ENCODE measurements at places on chromosomes 6 and 20.

DNA sequence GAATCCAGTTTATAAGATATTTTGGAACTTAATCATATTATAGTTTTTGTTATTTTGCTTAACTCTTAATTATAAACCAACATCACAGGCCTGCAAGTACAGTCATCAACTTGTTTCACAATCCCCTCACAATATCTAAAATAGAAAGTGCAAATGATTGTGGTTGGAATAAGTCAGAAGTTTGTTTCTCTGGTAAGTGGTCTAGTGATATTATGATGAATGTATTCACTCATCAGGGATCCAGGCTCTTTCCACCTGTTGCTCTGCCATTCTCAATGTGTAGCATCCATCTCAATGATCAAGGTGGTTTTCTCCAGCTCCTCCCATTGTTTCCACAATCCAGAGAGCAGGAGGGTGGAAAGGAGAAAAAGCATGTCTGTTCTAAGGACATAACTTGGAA lies 54.2 kb downstream of the OPN5 start:
- DNase-seq, result no peak

DNA sequence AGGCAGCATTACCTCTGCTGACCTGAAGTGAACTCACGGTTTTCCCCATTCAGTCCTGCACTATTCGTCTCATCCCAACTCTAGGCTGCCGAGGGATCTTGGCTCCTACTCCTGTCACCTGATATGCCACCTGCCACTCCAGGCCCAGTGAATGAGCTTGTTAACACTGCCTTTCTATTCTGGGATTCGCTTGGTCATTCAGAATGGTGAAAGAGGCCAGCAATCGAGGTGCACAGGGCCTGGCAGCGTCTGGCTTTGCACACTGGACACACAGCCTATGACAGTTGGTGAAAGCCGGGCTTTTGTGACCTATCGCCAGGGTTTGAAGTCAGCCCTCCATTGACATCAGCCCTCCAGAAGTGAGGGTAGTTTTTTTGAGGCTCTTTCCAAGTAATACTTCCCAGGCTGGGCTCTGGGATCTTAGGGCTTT lies 59.3 kb upstream of the MYL9 start:
- no peak for DNase-seq

- DNase-seq, result no peak
Observed at GRCh38 chr6:107083047-107083768, 32.1 kb downstream of the BEND3 start.

DNA sequence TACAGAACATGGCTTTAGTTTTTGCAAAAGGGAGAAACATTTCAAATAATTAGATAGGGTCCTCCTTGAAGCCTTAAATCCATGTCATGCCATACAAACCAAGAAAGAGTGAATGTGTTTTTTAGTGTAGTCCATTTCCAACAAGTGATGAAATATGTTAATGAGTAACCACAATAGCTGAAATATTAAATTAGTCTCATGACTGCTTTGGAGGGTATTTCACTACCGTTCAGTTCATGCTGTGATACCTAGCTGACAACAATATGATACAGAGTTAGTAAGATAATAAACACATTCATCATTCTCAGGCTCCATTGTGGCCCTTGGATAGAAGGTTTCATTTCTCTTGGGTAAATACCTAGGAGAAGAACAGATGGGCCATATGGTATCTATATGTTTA lies 5.8 kb upstream of the ID4 start:
- no peak for DNase-seq

- DNase-seq, result peak; percentile 42
Observed at GRCh38 chr6:14129575-14129974, 12.0 kb downstream of the CD83 start.

DNA sequence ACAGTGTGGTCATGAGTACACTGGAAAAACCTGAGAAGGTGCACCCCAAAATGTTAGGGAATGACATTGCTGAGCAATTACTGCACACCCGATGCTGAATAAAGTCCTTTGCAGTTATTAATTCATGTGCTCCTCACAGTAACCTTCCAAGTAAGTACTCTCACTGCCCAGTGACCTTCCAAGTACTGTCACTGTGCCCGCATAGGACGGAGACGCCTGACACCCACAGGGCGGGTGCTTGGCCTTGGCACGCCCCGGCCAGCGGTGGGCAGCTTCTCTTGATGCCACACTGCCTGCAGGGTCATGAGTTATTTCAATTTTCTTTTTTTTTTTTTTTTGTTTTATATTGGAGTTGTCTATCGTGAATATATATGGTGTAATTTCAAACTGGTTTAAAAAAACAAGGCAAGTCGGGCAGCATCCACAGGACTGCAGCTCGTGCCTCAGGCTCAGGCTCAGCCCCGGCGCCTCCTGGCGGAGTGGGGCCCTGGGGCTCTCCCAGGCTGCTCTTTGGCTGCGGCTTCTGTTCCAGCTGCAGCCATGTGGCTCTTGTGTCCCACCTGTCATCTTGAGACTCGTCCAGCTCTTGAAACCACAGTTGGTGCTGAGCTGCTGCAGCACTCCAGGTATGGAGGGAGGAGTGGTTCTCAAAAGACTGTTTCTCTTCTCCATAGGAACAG lies 27.0 kb downstream of the PNLDC1 start:
- no peak for DNase-seq

- peak; percentile 61 for DNase-seq
Observed at GRCh38 chr6:84773431-84774156, 9.2 kb upstream of the TBX18 start.

- no peak for DNase-seq
Observed at GRCh38 chr20:61968932-61969331, 96.7 kb downstream of the TAF4 start.

- DNase-seq, result no peak
Observed at GRCh38 chr6:34459899-34460593, 5.8 kb upstream of the PACSIN1 start.

DNA sequence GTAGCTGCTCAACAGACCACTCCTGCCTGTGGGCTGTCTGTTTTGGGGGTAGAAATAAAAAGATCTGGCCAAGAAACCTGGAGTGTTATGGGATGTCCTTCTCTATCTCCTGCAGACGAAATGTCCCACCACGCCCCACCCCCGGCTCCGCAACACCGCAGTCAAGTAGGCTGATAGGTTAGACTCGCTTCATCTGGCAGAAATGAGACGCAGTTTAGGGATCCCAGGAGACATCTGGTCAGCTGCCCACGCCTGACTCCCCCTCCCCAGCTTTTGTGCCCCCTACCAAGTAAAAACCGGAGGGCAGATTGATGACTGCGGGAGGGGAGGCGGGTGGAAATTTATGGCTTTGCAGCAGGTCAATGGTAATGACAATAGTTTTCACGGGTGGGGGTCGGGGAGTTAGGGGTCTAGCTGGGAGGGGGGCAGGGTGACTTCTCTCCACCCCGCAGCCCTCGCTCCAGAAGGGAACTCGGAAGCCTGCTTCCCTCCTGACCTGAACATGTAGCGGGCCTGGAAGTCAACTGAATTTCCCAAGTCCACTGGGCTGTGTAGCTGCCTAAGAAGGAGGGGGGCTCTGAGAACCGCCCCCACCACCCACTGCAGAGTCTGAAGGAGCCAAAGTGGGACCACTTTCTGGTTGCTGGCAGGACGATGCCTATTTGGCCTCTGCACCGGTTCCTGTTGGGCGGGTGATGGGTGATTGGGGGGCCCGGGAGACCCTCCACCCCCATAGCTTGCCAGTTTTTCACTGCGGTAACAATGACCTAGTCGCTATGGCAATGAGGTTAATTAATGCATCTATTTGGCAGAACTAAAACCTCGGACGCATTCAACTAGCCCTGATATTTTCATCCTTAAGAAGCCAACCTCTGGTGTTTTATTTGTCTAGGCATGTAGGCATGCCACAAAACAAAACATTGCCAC lies 25.7 kb downstream of the PMEPA1 start:
- no peak for DNase-seq

GRCh38 chr20:63848003-63848911 lies 13.0 kb upstream of the ABHD16B start:
- no peak for DNase-seq

DNA sequence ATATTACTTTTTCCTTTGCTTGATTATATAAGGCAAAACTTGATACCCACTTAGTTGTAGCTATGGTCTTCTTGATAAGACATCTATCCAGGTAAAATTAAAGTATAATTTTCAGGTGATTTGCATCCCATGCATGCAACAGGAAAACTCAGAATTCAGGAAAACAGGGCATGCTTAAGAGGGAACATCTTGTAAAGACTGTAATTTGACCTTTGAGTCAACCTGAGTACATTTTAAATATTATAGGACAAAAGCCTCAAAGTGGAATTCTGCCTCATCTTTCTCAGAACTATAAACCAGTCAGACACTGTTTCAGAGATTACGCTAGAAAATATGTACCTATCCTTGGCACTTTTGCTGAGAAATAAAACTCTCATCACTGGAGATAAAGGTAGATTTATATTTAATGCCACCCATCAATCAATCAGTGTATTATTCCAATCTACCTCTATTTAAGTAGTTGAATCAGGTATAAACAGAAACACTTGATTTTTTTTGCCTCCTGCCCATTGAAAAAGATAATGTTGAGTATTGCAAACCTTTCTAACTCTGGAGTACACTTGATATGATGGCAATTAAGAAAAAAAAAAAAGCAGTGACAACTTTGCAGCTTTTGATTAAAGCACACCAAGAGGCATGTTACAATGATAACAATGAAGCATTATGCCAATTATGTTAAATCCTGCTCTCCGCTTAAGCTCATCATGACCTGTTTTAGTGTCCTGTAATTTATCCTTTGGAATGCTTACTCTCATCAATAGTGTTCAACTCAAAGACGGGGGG lies 2.8 kb downstream of the CITED2 start:
- DNase-seq, result no peak

GRCh38 chr6:25669413-25669812 lies 17.4 kb downstream of the SCGN start:
- no peak for DNase-seq

- DNase-seq, result peak; percentile 53
Observed at GRCh38 chr20:44911264-44911921, 1.5 kb downstream of the PABPC1L start.

GRCh38 chr20:46931699-46932098 lies 37.1 kb downstream of the EYA2 start:
- DNase-seq, result no peak

- DNase-seq, result no peak
Observed at GRCh38 chr6:53066077-53066417, 843 bp downstream of the FBXO9 start.

DNA sequence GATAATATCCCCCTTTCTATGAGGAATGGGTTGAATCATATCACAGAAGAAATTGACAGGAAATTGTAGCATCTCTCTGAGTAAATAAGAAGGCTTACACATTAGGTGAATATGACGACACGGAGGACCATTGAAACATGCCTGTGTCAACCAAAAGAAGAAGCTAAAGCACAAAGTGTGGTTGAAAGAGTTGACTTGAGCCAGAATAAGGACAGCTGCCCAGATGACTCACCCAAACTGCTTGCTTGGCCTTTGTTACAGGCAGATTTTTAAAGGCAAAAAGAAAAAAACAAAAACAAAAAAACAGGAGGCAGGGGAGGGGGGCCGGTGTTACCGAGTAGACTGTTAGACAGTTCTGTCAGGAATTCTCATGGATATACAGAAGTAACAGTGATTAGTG lies 129.8 kb upstream of the EDN1 start:
- DNase-seq, result no peak

DNA sequence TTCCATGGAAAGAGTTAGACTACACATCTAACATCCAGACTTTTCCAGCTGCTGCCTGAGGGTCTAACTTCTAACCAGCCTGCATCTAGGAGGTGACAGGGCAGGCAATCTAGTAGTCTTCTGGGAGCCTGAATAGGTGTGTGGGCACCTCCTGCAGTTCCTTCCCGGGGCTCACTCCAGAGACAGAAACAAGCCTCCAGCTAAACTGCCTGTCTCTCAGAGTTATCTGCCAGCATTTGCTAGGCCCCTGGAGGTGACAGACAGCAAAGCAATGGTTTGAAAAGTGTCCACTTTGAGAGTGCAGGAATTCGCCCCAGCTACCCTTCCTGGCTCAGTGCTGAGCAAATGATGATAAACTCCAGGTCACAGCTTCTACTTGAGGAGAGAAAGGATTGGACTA lies 240.5 kb upstream of the PRSS16 start:
- no peak for DNase-seq

DNA sequence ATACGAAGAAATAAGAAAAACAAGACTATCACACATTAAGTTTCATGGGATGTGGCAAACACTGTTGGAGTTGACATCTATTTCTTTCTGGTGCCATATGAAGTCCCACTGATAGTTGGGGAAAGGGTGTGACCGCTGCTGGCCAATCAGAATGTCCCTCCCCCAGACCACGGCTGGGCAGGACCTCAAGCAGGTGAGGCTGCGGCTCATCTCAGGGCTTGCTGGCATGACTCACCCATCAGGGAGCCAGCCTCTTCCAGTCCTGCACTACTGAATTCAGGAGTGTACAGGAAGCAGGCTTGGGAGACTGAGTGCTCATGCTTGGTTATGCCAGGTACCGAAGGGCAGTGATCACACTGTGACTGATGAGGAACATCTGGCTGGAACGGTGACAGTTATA lies 18.9 kb downstream of the PREP start:
- DNase-seq, result no peak

DNA sequence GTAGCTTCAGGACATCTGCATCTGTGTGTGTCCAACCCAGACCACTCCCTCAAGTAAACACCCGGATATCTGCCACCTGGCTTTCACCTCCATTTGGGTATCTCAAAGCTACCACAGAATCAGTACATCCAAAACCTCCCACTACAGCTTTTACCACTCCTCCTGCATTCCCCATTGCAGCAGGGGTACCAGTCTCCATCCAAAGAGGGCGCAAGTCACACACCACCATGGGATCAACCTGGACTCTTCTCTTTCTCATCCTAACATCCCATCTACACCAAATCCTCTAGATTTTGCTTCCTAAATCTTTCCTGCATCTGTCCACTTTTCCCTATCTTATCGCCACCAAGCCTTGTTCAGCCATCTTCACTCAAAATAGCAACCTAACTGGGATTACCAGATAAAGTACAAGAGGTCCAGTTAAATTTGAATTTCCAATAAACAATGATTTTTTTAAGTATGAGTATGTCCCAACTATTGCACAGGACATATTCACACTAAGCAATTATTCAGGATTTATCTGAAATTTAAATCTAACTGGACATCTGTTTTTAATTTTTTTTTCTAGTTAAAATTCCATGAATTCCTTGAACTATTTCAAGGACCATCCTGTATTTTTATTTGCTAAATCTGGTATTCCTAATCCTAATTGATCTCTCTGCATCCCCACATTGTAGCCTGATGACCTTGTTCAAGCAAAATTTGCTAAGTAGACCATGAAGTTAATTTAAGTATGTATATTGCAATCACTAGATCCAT lies 164.3 kb upstream of the MLN start:
- DNase-seq, result no peak

- no peak for DNase-seq
Observed at GRCh38 chr20:56986931-56987720, 279.3 kb downstream of the BMP7 start.

GRCh38 chr6:95286874-95287273 lies 290.5 kb upstream of the MANEA start:
- no peak for DNase-seq

- no peak for DNase-seq
Observed at GRCh38 chr6:43142101-43142500, 29.0 kb upstream of the SRF start.

DNA sequence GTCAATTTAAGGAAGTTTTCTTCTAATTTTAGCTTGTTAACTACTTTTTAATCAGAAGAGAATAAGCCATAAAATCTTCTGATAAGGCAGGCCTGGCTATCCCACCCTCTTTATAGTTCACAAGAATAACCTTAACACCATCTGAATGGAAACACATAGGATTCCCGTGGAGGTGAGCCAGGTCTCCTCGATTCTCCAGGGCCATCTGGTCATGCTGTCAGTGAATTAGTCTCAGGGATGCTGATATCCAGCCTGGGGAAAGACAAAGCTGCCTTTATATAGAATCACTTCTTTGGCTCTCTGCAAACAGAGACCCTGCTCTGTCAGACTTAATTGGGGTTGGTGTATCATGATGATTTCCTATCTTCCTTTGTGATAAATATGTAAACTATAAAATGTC lies 30.1 kb upstream of the TAGAP start:
- no peak for DNase-seq

Data from mesothelial cell of epicardium (in vitro differentiated cells).